ENCODE measurements at places on chromosomes 1 and 21.
A peak's percentile ranks its signal among the peaks of the same experiment; 100 is the strongest.

DNA sequence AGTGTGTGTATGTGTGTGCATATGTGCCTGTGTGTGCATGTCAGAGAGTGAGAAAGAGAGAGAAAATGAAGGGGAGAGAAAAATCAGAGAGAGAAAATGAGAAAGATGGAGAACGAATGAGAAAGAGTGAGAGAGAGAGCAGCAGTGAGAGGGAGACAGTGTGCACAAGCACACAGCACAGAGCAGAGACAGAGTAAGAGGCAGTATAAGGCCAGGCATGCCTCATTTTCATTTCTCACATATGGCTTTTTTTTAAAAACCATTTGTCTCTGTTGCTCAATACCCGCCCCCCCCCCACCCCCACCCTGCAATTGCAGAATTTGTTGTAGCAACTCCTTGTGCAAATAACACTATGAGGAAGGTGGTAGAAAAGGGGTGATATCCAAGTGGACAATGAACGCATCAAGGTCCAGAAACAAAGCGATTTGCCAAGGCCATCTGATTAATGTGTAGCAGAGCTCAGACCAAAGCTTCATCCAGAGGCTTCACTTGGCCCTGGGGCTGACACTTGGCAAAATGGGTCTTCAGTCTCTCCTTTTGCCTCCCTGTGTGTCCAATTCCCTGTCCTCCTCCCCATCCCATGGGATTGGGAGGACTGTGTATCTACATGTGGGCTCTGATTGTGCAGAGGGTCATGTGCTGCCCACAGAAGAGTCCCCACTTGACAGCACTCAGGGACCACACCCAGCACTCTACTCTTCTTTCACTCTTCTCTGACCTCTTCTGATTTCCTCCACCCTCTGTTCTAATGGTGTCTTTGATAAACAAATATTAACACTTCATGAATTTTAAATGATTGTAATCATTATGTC, 38.9 kb upstream of the HSD3B1 start:
- DNase-seq, result no peak

- DNase-seq, result peak; percentile 80
Observed at GRCh38 chr1:154344977-154345837, 19.9 kb downstream of the ATP8B2 start.

- peak; percentile 79 for DNase-seq
Observed at GRCh38 chr1:154405747-154406571, 816 bp downstream of the IL6R start.

GRCh38 chr1:162629651-162630050, 2.6 kb upstream of the DDR2 start:
- DNase-seq, result no peak

GRCh38 chr1:43853161-43853921, 80.3 kb upstream of the ARTN start:
- DNase-seq, result no peak

DNA sequence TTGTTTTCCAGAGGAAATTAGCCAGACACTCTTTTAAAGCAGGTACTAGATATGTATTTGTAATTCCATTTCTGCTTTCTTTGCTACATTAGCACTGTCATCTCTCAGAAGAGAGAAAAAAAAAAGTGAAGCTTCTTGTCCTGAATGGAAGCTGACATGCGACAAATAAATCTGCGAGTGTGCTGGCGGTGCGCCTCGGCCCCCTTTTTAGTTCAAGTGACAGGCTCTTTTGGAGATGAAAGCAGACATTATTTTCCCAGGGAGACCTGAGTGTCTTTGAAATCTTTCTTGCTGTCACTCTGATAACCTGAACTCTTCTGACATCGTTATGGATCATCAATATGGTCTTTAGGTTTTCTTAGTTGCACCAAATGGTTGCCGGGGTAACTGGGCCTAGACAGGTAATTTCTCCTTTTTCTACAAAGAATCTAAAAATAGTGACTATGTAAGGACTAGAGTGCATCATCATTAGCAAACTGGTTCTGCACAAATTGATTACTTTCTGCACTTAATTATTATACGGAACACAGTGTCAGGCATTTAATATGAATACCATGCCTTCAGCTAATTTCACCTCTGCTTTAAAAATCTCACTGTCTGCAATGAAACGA, 478.6 kb downstream of the PCP4 start:
- DNase-seq, result no peak

All from stimulated activated CD4-positive, alpha-beta T cell treated with anti-CD3 and anti-CD28 coated beads, Interleukin-2, amount 100 ng/mL, for 24 hours (primary cell).